GM23338 (cell line): ENCODE measurements at places on chromosomes 16 and 17. TPM values are rescaled to one million over a fixed set of nuclear protein-coding genes. Genes with fewer than 3 reads are reported as not detected.

USP32 gene
- 124 and 129 TPM in 2 replicates for total RNA-seq

SLC16A6 gene
- 0.35 TPM in 1 of 2 replicates, not detected in the other for total RNA-seq

MYH2 gene
- 17.9 and 27.7 TPM in 2 replicates for total RNA-seq

MBTD1 gene
- total RNA-seq, result 62.0 and 63.9 TPM in 2 replicates

SLC5A11 gene
- 0.07 TPM in 1 of 2 replicates, not detected in the other for total RNA-seq

PSMD3 gene
- total RNA-seq, result 200 and 217 TPM in 2 replicates

CIITA gene
- 0.10 TPM in 1 of 2 replicates, not detected in the other for total RNA-seq

CDH3 gene
- 197 and 210 TPM in 2 replicates for total RNA-seq

CACNG5 gene
- total RNA-seq, result 2.7 and 3.3 TPM in 2 replicates

SP2 gene
- 6.0 and 7.6 TPM in 2 replicates for total RNA-seq

PAQR4 gene
- total RNA-seq, result 17.7 and 29.3 TPM in 2 replicates

TLCD2 gene
- total RNA-seq, result 0.58 and 1.4 TPM in 2 replicates

TSPOAP1 gene
- 11.8 and 12.9 TPM in 2 replicates for total RNA-seq

CCDC200 gene
- not detected in 2 replicates for total RNA-seq

BCAR1 gene
- 121 and 140 TPM in 2 replicates for total RNA-seq

TMEM92 gene
- total RNA-seq, result 7.3 and 9.7 TPM in 2 replicates

CBFA2T3 gene
- 0.85 and 1.5 TPM in 2 replicates for total RNA-seq

HS3ST2 gene
- total RNA-seq, result 2.3 and 3.2 TPM in 2 replicates

MIF4GD gene
- total RNA-seq, result 15.5 and 15.9 TPM in 2 replicates

KRT33A gene
- total RNA-seq, result not detected in 2 replicates

FZD2 gene
- 7.6 and 14.8 TPM in 2 replicates for total RNA-seq

GJD3 gene
- total RNA-seq, result 1.4 and 2.8 TPM in 2 replicates

C16orf92 gene
- not detected in 2 replicates for total RNA-seq

FBXO39 gene
- total RNA-seq, result 0.19 TPM in 1 of 2 replicates, not detected in the other

KRTAP4-5 gene
- not detected in 2 replicates for total RNA-seq

PPY gene
- total RNA-seq, result not detected in 2 replicates

SPEM3 gene
- not detected in 2 replicates for total RNA-seq

SALL1 gene
- 20.2 and 22.7 TPM in 2 replicates for total RNA-seq

ITGAL gene
- 0.07 TPM in 1 of 2 replicates, not detected in the other for total RNA-seq

RBFOX1 gene
- total RNA-seq, result 0.62 and 2.5 TPM in 2 replicates

SLC6A4 gene
- 0.12 and 0.14 TPM in 2 replicates for total RNA-seq

GNG13 gene
- not detected in 2 replicates for total RNA-seq

CACNB1 gene
- 12.5 and 13.1 TPM in 2 replicates for total RNA-seq

FN3K gene
- 11.0 and 12.9 TPM in 2 replicates for total RNA-seq

NPIPA5 gene
- 0.56 TPM in 1 of 2 replicates, not detected in the other for total RNA-seq

ACAP1 gene
- 30.7 and 35.8 TPM in 2 replicates for total RNA-seq

HSD3B7 gene
- total RNA-seq, result 6.4 and 12.2 TPM in 2 replicates

SULT1A3 gene
- total RNA-seq, result 2.8 and 11.2 TPM in 2 replicates

PPM1E gene
- total RNA-seq, result 13.8 and 15.8 TPM in 2 replicates

SECTM1 gene
- total RNA-seq, result 0.16 and 1.3 TPM in 2 replicates

USP43 gene
- total RNA-seq, result 7.2 and 12.5 TPM in 2 replicates

KRT38 gene
- not detected in 2 replicates for total RNA-seq

IGF2BP1 gene
- total RNA-seq, result 231 and 249 TPM in 2 replicates

OGFOD1 gene
- 60.0 and 76.3 TPM in 2 replicates for total RNA-seq

MMP25 gene
- 15.9 and 18.8 TPM in 2 replicates for total RNA-seq

CCL15 gene
- total RNA-seq, result not detected in 2 replicates

KIF2B gene
- not detected in 2 replicates for total RNA-seq

MT3 gene
- not detected in 2 replicates for total RNA-seq

SLC13A2 gene
- not detected in 2 replicates for total RNA-seq

TPSAB1 gene
- not detected in 2 replicates for total RNA-seq

MYH1 gene
- not detected in 2 replicates for total RNA-seq

ASPHD1 gene
- total RNA-seq, result 11.3 and 20.6 TPM in 2 replicates

REXO5 gene
- 5.9 and 6.9 TPM in 2 replicates for total RNA-seq

SIAH1 gene
- 47.0 and 52.7 TPM in 2 replicates for total RNA-seq

CCL11 gene
- not detected in 2 replicates for total RNA-seq

CDRT15 gene
- not detected in 2 replicates for total RNA-seq

RCVRN gene
- not detected in 2 replicates for total RNA-seq
